ENCODE measurements at places on chromosomes 1 and 21. TPM values are rescaled to one million over a fixed set of nuclear protein-coding genes. Genes with fewer than 3 reads are reported as not detected.

GRCh38 chr1:63463248-63463647 lies 59.8 kb downstream of the ITGB3BP start:
- DNase-seq: no peak

GRCh38 chr21:38858026-38858811 lies 52.5 kb downstream of the ETS2 start:
- DNase-seq: no peak

DNA sequence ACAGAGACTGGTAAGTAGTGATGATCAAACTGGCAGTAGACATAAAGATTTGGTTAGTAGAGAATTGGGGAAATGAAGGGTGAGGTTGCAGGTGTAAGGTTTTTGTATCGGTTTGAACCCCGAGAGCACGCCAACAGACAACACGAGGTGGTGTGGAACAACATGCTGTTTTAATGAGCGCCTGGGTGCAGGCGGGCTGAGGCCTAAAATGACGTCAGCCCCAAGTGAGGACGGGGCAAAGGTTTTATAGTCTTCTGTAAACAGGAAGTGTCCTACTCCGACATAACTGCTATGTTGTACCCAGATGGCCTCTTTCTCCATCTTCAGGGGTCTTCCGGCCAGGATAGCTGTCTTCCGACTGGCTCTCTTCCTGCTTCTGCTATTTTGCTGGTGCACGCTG lies 178.8 kb downstream of the HHIPL2 start:
- DNase-seq: no peak

- no peak for DNase-seq
Observed at GRCh38 chr1:112092656-112093371, 103.3 kb upstream of the KCND3 start.

KRTAP10-12 gene
- total RNA-seq: not detected

GRCh38 chr1:227948493-227949260 lies 945 bp upstream of the WNT9A start:
- DNase-seq: peak; percentile 45

DNA sequence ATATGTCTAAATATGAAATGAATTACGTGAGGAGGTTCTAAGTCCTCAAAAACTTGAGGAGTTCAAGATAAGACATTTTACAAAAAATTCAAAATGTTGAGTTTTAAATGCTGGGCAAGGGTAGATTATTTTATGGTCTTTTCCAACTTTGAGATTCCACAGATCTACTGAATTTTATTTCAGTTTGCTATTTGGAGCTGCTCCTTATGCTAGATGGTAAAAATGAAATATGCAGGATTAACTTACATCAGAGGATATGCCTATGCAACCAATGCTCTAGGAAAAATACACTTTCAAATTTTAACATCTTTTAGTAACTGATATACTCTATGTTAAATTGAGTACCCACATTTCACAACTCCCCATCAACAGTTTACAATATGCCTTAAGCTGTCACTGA lies 83.1 kb downstream of the SCMH1 start:
- DNase-seq: no peak

DNA sequence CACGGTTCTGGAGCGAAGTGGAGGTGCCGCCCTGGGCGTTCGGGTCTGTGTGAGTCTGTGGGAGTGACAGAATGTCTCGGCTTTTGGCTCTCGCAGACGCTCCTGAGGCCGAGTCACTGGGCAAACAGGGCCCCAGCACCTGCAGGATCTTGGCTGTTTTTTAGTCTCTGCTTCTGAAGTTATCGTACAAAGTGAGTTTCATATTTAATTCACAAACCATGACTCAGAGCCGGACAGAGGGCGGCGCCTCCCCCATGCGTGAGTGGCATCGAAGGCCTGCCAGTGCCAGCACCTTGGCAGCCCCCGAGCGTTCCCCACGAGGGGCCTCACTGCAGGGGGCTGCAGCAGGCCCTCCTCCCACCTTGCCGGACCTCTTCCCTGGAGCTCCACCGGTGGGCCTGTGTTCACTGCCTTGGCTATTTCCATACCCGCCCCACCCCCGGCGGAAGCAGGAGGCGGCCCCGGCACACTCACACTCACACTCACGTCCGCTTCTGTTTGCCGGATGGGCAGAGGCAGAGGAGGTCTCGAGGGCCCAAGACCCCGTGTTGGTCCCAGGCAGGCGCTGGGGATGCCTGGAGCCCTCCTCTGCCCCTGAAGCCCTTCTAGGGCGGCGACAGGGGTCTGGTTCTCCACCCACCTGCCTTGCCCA lies 56.3 kb downstream of the MORN1 start:
- DNase-seq: no peak

- DNase-seq: no peak
Observed at GRCh38 chr1:16474166-16474800, 33.8 kb downstream of the NECAP2 start.

- no peak for DNase-seq
Observed at GRCh38 chr1:198556971-198557370, 16.5 kb upstream of the ATP6V1G3 start.

DNA sequence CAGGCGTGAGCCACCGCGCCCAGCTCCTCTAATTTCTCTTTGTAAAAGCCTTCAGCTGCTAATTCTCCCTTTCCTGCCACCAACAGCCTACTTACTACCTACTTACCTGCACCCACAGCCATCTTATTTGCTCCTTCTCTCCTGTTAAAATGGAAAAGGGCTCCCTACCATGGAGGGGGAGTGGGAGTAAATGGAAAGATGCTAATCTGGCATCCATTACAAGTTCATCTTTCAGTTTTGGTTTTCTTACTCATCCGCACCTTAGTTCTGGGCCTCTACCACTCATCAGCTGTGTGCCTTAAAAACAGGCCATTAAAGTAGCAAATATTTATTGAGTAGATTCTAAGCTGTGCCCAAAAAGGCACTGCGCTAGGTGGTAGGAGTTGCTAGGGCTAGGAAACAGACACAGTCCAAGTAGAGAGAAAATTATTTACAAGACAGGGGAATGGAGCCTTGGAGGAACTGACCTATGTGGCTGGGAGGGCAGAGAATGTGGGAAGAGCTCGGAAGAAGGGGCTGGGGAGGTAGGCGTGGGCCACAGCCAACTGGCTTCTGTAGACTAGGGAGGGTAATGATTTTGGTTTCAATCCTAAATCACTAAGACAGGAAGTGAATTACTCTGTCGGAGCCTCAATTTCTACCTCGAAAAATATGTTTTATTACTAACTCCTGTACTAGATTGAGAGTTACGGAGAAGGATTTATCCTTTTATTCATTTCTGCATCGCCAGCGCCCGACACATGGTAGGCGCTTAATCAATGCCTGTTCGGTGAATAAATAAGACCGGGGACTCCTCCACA lies 685 bp upstream of the DDI2 start:
- DNase-seq: no peak

DTL gene
- 42.8 TPM for total RNA-seq

- no peak for DNase-seq
Observed at GRCh38 chr1:20158358-20159070, 19.4 kb downstream of the PLA2G2F start.

GRCh38 chr1:197989058-197989457 lies 71.9 kb downstream of the LHX9 start:
- no peak for DNase-seq
